Fibroblast of lung (primary cell): ENCODE measurements at places on chromosomes 1 and 21. TPM values are rescaled to one million over a fixed set of nuclear protein-coding genes. Genes with fewer than 3 reads are reported as not detected.

- peak; percentile 63 for DNase-seq
These were observed 20.9 kb downstream of the LAMC1 start for GRCh38 chr1:183043872-183044854.

Gene CFHR2
- total RNA-seq, result not detected in 2 replicates

GRCh38 chr1:191582169-191582568 is 576.1 kb upstream of the RGS18 start:
- no peak for DNase-seq

DNA sequence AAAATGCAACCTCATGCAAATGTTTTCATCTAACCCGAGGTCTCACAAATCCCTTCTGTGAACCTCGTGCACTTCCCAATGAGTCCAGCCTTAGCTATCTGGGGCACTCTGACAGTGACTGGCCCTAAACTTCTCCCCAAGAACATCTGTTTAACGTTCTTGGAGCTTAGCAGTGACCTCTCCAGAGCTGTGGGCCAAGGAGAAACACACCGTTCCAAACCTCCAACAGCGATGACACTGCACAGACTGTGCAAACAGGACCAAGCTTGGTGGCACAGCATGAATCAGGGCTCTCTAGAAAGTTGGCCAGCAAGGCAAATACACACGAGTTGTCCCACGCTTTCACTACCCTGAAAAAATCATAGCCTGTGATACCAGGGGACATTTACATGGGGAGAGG is 15.8 kb downstream of the BEND5 start:
- DNase-seq, result no peak

GRCh38 chr1:211874521-211875347 is 44.2 kb upstream of the LPGAT1 start:
- no peak for DNase-seq

Gene FCER1G
- not detected in 2 replicates for total RNA-seq

DNA sequence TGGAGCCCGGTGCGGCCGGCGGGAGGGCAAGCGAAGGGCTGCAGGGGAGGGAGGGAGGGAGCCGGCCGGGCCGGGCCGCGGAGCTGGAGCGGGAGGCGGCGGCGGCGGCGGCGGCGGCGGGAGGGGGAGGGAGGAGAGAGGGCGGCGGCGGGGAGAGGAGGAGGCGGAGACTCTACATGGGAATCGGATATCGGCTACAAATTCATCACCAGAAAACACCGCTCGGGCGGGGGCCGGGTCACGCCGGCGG is at the start of gene AKT3:
Gene AKT3 (minus strand): TSS at position 42 of the 250 bp plus-strand sequence. CDS start 7,073 bp downstream, outside the sequence.
- peak; percentile 81 for DNase-seq

Gene LCE3D
- total RNA-seq, result not detected in 2 replicates

DNA sequence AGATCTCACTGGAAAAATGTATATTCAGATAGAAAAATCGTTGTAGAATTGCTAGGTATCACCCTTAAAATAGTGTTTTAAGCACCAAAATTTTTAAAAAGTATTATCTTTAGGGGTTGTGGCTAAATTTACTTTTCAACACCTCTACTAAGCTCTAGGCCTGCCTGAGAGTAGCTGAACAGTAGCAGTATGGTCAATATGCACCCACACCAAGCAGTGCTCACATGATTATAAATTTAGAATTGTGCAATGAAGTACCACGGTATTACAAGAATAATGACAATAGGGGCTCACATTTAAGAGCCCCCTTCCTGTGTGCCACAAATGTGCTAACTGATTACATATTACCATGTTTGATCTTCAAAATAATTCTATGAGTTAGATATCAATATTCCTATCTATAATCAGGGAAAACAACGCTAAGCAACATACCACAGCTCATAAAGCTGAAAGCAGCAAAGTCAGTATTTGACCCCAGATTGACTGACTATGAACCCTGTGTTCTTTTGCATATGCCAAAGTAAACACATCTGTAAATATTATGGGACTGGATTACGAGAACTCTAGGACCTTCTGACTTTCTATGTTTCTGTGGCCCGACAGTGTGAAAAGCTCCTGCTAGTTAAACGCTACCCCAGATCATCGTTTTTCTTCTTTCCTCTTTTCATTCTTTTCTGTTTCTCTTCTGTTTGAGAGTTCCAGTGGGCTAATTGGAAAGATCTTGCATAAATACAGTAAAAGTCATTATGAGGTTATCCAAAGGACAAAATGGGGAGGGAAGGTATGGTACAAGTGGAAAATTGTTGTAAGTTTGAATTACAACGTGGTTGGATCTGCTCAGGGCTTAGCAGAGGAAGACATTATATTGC is 201.1 kb upstream of the C1orf87 start:
- DNase-seq, result peak; percentile 70

Gene LCE1B
- total RNA-seq, result not detected in 2 replicates

Gene TMEM240
- 4.9 and 5.4 TPM in 2 replicates for total RNA-seq

Gene EPHX1
- total RNA-seq, result 42.1 and 44.3 TPM in 2 replicates

Gene GLIS1
- total RNA-seq, result under 0.01 TPM in 1 of 2 replicates, not detected in the other

Gene GPA33
- not detected in 2 replicates for total RNA-seq

GRCh38 chr1:53616511-53616910 is 122.5 kb downstream of the GLIS1 start:
- no peak for DNase-seq

DNA sequence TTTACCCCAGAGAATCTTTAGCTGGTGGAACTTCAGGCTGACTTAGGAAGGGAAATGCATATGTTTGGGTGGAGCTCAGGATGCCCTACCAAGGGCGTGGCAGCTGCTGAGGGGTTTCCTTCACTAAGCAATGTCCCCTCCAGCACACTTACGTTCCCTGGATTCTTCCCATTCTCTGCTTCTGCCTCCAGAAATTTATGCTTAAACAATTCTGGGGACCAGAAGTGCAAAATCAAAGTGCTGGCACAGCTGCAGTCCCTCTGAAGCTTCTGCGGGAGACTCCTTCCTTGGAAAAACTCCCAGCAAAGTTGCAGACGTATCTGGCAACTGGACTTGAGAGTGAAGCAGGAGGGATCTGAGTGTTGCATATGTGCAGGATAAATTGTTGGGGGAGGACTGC is 402.8 kb downstream of the PCP4 start:
- no peak for DNase-seq

DNA sequence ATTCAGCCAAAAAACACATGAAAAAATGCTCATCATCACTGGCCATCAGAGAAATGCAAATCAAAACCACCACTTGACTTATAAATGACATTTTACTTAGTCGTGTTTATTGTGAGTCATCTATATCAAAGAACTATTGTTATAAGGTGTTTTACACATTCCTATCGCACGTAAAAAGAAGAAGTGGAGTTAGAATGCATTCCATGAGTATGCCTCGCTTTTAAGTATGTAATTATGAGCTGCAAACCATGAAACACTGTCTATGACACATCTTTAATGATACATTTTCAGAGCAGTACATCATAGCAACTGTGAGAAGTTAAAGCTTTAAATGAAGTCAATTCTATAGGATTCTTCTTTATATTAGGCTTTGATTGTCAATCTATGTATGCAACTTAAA is 614.3 kb upstream of the ADAMTS5 start:
- DNase-seq, result no peak

GRCh38 chr1:41758904-41759548 is 159.7 kb downstream of the HIVEP3 start:
- peak; percentile 89 for DNase-seq

DNA sequence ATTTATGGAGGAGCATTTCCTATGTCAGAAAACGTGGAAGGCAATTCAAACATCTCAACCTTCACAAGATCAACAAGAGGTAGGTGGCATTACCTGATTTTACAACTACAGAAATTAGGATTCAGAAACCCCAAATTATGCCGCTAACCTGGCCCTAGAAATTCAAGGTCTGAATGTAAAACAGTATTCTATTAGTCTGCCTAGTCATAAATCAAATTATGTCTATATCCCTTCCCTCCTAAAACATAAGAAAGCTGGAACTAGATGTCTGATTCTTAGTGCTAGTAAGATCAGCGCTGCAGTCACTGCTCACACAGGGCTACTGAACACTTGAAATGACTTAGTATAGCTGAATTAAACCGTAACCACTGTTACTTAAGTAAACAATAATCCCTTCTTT is 1.4 kb downstream of the TOMM20 start:
- DNase-seq, result no peak

DNA sequence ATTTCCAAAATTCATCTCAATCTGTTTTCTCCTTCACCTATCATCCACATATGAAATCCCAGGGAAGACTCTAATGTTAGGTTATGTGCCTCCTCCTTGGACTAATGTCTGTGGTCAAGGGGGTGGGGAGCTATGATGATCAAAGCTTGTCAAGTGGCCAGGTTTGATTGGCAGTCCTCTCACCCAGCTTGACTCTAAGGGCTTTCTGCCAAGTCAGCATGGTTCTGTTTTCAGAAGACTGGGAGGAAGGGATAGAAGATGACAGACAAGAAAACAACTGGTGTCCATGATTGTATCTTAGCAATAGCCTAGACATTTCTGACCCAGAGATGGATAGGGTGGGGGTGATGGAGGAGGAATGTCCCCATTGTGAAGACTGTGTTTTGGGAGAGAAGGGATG is 9.1 kb upstream of the THEM5 start:
- DNase-seq, result no peak

Gene IGFN1
- under 0.01 and 0.17 TPM in 2 replicates for total RNA-seq

GRCh38 chr21:25934771-25935224 is 200.0 kb downstream of the GABPA start:
- DNase-seq, result peak; percentile 97

DNA sequence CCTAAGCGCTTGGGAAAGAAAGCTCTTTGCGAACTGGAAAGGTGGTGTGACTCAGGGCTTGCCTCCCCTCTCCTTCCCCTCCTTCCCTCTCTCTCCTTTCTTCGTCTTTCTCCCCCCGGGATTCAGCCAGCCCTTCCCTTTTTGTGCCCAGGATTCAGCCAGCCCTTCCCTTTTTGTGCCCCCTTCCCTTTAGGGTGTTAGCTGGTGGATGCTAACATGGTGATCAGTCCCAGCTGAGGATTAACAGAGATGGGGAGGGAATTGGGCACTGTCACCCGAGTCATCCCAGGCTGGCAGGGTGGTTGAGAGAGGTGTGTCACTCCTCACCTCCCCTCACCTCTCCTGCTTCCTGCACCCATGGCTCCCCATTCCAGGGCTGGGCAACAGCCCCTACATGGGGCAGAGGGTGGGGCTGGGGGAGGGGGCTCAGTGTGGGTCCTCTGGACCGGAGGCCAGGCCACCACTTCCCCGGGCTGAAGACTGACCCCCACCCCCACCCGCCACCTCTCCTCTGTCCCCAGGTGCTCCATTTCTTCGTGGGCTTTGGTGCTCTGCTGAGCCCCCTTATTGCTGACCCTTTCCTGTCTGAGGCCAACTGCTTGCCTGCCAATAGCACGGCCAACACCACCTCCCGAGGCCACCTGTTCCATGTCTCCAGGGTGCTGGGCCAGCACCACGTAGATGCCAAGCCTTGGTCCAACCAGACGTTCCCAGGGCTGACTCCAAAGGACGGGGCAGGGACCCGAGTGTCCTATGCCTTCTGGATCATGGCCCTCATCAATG is 51.5 kb downstream of the ELK4 start:
- DNase-seq, result no peak

GRCh38 chr1:161133220-161133740 is 813 bp upstream of the DEDD start:
- DNase-seq, result no peak

- DNase-seq, result no peak
These were observed 6.0 kb upstream of the TIE1 start for GRCh38 chr1:43294761-43295160.

DNA sequence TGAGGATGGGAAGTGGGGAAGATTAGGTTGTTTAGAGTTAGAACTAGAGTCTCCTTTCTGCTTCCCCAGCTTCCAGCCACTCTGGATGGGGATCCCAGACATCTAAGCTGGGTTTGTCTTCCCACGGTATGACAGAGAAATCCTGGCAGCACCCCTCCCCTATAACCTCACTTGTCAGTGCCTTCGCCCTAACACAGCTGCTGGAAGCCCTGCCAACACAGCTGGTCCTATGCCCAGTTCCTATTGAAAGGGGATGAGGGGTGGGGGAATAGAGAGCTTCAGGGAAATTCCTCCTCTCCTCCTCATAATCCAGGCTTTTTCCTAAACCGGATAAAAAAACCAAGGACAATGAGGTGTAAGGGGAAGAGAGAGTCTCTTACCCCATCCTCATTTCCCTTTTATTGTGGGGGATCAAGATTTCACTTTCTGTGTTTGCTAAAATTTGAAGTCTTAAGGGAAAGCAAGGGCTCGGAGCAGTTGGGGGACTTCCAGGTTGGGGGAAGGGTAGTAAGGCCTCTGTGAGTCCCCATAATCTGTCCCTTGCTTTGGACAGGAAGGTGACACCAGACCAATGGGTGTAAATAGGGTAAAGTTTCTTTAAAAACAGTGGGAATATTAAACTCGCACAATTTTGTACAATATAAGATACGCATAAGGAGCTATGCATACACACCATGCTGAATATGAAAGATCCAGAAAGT is 590 bp downstream of the TMOD4 start:
- DNase-seq, result no peak

GRCh38 chr1:88650676-88651418 is 33.2 kb upstream of the PKN2 start:
- DNase-seq, result no peak

- DNase-seq, result no peak
These were observed 15.3 kb downstream of the VAV3 start for GRCh38 chr1:107949467-107950253.

- peak; percentile 30 for DNase-seq
These were observed 26.9 kb upstream of the EYA3 start for GRCh38 chr1:28115267-28115666.

Gene CFAP141
- total RNA-seq, result not detected in 2 replicates

Gene KMO
- total RNA-seq, result not detected in 2 replicates

Gene ORC1
- total RNA-seq, result 0.26 and 0.83 TPM in 2 replicates

DNA sequence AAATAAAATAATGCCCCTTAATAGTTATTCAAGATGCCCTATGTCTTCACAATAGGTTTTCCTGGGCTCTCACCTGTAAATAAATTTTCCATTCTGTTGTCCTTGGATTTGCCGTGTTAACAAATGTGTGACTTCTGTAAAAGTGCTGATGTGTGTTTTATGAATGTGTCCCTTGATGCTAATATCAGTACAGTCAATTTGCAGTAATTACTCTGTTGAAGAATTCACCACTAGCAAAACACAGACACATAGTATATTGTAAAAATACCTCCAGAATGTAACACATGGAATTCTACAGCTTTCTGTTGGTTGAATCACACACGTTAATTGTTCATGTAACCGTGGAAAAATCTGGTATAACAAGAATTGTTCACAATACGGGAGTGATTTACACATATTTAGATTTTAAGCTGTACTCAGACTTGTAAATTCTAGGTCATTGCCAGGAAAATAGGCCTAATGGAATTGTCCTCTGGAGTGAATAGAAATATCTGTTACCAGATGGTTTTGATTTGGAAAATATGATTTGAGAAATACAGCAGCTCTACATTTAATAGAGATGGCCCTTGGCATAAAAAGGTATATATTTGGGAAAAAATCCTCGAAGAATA is 36.7 kb upstream of the KCNK2 start:
- DNase-seq, result no peak

DNA sequence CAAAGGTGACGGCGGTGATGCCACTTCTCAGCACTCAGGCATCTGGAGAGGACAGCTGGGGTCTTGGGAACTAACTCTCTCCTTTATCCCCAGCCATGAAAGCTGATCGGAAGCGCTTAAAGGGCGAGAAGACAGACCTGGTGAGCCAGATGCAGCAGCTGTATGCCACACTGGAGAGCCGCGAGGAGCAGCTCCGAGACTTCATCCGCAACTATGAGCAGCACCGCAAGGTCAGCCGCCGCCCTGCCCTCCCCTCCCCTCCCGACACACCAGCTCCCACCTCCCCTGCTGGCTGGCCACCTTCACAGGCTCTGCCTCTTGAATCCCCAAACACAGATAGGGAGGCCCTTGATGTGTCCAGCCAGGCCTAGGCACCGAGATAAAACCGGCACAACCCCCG is 118.9 kb upstream of the TMEM51 start:
- no peak for DNase-seq
